CD4-positive, alpha-beta T cell treated with Interleukin-4 for 4 hours (primary cell): ENCODE measurements at places on chromosomes 7 and 10.

DNA sequence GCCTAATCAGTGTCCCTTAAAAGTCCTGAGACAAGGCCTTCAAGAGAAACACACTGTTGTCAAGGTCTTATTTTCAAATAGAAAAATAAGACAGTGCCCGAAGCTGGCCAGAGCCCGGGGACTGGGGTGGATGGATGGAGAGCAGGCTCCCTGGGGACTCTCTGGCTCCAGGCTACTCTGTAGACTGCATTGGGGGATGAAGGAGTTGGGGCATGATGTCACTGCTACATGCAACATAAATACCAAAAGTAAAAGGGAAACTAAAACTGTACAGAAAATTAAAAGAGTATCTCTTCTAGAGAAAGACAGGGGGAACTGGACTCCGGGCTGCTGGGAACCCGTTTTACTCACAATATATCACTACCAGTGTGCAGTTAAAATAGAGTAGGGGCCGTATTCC, 629.8 kb downstream of the KCNMA1 start:
- no peak for DNase-seq

DNA sequence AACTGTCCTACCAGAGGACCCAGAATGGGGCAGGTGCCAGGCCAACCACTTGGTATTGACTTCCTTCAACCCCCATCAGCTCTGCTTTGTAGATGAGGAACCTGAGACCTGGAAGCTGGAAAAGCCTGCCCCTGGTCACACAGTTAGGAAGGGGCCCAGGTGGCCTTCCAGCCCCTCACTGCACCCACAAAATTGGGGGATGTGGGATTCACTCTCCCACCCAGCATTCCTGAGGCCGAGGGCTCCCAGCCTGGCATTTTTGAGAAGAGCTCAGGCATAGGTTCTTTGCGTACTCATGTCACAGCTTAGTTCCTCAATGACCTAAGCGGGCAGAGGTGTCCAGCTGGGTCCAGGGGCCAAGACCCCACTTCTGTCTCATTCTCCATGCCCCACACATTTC, 46.1 kb downstream of the EBF3 start:
- DNase-seq, result no peak

DNA sequence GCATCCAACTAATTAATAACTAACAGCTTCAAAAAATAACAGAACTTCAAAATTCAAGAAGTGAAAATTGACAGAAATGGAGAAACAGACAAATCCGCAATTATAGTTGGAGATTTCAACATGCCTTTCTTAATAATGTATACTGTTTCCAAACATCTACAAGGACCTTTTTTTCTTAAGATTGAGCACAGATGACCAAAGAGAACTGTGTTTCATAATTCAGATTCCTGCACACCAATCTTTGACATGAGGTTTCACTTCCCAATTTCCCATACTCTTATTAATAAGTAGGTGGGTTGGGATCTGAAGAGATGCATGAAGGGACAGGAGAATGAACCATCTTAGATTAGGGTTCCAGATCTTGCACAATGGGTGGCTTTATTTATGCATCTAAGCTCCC, 24.9 kb upstream of the GIMAP7 start:
- no peak for DNase-seq

DNA sequence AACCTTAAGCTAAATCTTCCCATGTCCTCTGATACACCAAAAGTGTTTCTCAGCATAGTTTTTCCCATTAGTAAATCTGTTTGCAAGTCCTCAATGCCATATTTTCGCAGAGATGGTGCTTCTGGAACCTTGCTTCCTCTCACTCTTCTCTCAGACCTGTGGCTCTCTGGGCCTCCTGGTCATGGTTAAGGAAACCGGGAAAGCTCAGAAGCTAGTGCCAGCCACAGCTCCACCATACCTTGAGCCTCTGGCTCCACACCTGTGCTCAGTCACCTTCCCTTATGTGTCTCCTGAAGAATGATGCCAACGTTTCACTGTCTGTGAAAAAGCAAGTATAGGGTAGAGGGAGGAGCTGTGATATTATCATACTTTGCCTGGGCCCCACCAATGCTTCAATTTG, 149.6 kb downstream of the CYP26A1 start:
- no peak for DNase-seq

DNA sequence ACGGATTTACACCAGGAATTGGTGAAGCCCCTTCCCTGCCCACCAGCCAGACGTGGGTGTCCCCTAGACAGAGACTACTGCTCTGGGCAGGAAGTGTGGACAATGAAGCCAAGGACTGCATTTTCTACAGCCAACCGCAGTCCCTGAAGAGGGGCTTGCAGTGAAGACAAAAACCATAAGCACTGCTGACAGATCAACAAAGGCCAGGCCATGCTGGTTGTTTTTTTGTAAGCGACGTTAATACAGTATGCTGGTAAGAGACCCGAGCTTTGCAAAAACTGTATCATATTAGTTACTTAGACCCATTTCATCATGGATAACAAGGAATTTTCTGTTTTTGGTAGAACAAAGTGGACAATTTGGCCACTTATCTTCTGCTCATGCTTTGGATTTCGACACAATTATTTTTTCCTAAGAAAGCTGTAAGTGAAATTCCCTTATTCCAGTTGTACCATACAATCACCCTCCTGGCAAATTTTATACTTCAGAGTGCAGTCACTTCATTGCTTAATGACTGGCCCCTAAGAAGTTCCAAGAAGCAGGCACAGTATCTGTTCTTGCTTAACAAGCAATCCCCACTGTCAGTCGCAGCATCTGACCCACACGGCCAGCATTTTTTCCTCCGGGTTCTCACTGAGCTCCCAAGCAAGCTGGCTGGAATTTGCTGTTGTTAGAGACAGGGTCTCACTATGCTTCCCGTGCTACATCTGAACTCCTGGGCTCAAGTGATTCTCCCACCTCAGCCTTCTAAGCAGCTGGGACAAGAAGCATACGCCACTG, 163.5 kb downstream of the PARD3 start:
- DNase-seq, result no peak

- no peak for DNase-seq
Observed at GRCh38 chr10:83724471-83725241, 414.7 kb upstream of the GHITM start.

GRCh38 chr7:1569016-1569415, 816 bp downstream of the PSMG3 start:
- no peak for DNase-seq

- DNase-seq, result no peak
Observed at GRCh38 chr10:129809841-129810240, 154.2 kb downstream of the EBF3 start.

- DNase-seq, result no peak
Observed at GRCh38 chr7:55299273-55299967, 65.7 kb upstream of the LANCL2 start.

DNA sequence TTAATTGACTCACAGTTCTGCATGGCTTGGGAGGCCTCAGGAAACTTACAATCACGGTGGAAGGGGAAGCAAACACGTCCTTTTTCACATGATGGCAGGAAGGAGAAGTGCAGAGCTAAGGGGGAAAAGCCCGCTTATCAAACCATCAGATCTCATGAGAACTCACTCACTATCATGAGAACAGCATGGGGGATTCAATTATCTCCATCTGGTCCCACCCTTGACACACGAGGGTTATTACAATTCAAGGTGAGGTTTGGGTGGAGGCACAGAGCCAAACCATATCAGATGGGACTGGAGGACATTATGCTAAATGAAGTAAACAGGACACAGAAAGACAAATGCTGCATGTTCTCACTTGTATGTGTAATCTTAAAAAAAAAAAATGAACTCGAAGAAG, 141.4 kb upstream of the HABP2 start:
- DNase-seq, result no peak

GRCh38 chr10:98436704-98437103, 10.0 kb downstream of the HPS1 start:
- DNase-seq, result no peak
